Activated T-cell treated with anti-CD3 and anti-CD28 coated beads, Interleukin-2, amount 50 U/mL, for 72 hours (primary cell): ENCODE measurements at places on chromosomes 5 and 9.

- DNase-seq = no peak
Observed at GRCh38 chr9:94985649-94986048, 259.1 kb downstream of the AOPEP start.

GRCh38 chr5:90560771-90561170 lies 2.2 kb downstream of the ADGRV1 start:
- no peak for DNase-seq

GRCh38 chr5:150397146-150397781 lies 15.4 kb downstream of the CD74 start:
- DNase-seq = no peak

- no peak for DNase-seq
Observed at GRCh38 chr5:98564836-98565235, 208.6 kb upstream of the RGMB start.

GRCh38 chr5:122615146-122615545 lies 159.7 kb upstream of the SNX2 start:
- DNase-seq = no peak

GRCh38 chr5:31944684-31945445 lies 229.3 kb downstream of the GOLPH3 start:
- DNase-seq = no peak

DNA sequence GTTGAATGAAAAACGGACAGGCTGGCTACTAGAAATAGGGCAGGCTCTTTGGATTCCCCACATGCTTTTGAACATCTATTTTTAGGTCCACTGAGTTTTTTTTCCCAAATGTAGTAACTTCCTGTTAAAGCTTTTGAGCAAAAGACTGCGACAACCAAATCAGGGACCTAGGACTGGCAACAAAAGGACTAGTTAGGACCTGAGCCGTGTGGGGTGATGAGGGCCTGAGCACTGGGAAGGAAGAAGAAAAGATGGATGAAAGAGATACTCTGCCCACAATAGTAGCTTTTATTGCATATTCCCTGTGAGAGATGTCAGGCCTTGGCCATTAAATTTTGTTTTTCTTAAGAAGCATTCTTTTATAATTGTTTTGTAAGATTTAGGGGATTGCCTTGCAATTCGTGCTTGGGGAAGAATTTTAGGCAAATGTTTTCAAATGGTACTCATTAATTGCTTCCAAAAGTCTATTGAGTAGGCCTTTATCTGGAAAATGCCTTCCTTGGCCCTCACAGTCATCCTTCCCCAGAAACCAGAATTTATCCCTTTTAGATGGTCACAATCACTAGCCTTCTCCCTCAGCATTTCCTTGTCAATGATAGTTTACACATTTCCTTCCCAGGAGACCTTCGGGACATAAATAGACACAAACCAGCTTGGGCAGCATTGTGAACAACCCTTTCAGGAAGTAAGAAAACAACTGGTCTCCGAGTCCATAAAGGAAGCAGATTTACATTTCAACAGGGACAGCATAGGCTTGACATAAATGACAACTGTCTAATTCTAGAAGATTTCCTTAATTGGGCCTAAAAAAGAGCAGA lies 166.5 kb downstream of the RMI1 start:
- DNase-seq = no peak

- no peak for DNase-seq
Observed at GRCh38 chr5:150070821-150071220, 15.5 kb downstream of the CSF1R start.

DNA sequence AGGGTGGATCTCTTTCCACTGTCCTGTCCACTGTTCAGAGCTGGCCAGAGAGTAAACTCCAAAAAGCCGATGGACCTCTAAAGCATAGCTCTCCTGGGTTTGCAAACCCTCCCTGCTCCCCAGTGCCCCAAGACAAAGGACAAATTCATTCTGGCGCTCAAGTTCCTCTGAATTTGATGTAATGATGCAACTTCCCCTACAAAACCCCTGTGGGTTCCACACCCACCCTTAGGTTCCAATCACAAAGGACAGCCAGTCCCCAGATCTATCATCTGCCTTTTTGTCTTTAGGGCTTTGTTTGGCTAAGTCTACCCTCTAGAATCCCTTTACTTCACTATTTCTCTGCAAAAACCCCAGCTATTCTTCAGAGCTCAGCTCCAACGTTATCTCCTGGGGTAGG lies 57.4 kb upstream of the SLC25A51 start:
- no peak for DNase-seq

GRCh38 chr5:129031886-129032683 lies 62.5 kb upstream of the ISOC1 start:
- no peak for DNase-seq

GRCh38 chr9:32395510-32396216 lies 11.2 kb downstream of the ACO1 start:
- no peak for DNase-seq

- DNase-seq = no peak
Observed at GRCh38 chr5:96743065-96743768, 64.5 kb downstream of the ERAP1 start.

DNA sequence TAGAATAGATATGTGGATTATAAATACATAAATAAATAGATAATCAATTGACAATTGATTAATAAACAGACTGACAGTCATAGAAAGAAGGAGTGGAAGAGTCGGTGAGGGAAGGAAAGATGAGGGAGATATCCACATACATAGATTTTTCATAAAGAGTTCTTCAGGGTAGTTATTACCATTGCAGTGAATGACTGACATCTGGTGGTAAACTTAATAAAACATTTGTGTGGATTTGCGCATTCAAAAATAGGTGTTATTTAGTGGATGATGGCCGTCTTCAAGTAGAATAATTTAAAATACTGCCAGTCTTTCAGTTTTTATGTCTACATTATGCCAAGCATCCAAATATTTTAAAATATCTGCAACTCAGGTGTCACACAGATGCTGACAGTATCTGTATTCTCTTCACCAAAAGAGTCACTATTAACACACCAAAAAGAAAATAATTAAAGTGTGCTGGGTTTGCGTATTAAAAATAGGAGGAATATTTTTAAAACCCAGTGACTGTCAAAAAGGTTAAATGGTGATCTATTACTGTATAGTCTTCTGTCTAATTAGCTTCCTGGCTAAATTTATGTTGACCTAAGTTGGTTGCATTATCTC lies 78.8 kb downstream of the GIN1 start:
- no peak for DNase-seq

DNA sequence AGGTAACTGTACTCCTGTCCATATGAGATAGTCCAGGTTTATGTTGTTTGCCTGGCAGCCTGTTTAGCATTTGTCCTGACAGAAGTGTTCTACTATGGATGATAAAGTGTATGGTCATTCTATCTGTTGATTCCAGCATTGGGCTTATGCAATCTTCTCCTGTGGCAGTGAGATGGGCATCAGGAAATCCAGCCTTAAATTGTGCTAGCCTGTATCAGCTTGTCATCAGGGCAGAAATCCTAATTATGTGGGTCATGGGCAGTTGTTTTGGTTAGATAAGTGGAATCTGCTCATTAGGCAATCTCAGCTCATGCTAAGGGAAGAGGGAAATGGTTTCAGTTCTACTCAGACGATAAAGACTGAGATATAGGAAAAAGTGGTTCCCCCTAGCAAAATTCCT lies 247.4 kb upstream of the CHD1 start:
- no peak for DNase-seq

- DNase-seq = no peak
Observed at GRCh38 chr5:10581867-10582511, 18.1 kb downstream of the ANKRD33B start.

GRCh38 chr9:5695860-5696259 lies 67.0 kb downstream of the RIC1 start:
- DNase-seq = no peak

- no peak for DNase-seq
Observed at GRCh38 chr5:103036601-103037000, 83.3 kb downstream of the GIN1 start.

GRCh38 chr5:179766021-179766725 lies 27.6 kb upstream of the LTC4S start:
- DNase-seq = no peak

GRCh38 chr9:124813041-124813440 lies 36.1 kb downstream of the OLFML2A start:
- DNase-seq = no peak

DNA sequence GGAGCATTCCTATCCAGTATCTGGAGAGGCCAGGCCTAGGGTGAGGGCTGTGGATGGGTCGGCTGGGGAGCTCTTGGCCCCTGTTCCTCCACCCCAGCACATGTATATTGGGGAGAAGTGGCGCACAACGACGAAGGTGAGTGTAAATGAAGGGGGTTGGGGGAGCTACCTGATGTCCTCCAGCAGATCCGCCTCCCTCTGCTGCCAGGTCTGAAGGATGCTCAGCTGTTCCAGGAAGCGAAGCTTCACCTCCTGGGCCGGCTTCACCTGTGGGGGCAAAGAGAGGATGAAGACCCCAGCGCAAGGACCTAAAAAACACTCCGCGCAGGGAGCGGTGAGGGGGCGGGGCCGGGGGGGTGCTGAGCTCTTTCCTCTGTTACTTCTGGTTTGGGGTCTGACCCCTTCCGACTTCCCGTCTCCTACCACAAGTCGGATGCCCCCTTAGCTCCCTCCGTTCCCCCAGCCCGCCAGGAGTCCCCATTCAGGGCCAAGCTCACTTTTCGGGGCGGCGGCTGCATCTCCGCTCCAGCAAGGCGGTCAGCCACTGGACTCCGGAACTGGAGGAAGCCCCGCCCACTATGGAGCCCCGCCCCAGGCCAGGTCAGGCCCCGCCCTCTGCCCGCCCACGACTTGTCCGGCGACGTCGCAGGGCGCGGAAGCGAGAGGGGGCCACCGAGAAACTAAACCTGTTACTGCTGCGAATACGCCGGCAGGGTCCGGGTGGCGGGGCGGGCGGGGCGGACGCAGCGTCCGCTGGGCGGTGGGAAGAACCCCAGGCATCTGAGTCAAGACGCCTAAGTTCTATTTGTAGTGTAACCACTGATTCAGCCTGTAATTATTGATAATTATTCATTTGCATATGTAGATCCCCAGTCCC lies at the start of gene FCHSD1:
Gene FCHSD1, minus strand, starts transcription at position 568 of the 877 bp plus-strand sequence. Its CDS starts 50 bp downstream, at position 518.
- peak; percentile 90 for DNase-seq

GRCh38 chr5:30239331-30240022 lies 954.0 kb upstream of the CDH6 start:
- no peak for DNase-seq

GRCh38 chr9:117927354-117927753 lies 223.2 kb downstream of the TLR4 start:
- DNase-seq = no peak

- DNase-seq = peak; percentile 76
Observed at GRCh38 chr5:172713113-172713808, 57.7 kb downstream of the DUSP1 start.

GRCh38 chr5:68368311-68369022 lies 152.9 kb downstream of the PIK3R1 start:
- no peak for DNase-seq

GRCh38 chr5:170279459-170279817 lies 18.1 kb downstream of the LCP2 start:
- no peak for DNase-seq

GRCh38 chr5:13695076-13695712 lies 249.3 kb downstream of the DNAH5 start:
- DNase-seq = no peak

DNA sequence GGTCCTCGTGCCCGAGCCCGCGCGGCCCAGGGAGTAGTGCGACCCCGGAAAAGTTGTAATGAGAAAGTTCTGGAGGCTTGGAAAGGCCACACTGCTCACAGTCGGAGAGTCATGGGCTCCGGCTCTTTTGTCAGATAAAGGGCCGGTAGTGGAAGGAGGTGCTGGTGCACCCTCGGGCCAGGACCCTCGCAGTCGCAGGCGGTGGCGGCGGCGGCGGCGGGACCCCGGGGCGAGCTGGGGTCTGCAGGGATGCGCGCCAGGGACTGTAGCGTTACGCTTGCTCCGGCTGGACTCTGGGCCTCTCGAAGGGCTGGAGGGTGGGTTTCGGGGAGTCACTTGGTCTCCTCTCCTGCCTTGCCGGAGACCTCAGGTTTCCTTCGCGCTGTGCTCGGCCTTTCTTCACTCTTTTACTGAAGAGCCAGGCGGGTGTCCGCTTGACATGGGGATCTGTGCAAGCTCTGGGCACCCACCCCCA lies 1.5 kb downstream of the RORB start:
- DNase-seq = peak; percentile 6

DNA sequence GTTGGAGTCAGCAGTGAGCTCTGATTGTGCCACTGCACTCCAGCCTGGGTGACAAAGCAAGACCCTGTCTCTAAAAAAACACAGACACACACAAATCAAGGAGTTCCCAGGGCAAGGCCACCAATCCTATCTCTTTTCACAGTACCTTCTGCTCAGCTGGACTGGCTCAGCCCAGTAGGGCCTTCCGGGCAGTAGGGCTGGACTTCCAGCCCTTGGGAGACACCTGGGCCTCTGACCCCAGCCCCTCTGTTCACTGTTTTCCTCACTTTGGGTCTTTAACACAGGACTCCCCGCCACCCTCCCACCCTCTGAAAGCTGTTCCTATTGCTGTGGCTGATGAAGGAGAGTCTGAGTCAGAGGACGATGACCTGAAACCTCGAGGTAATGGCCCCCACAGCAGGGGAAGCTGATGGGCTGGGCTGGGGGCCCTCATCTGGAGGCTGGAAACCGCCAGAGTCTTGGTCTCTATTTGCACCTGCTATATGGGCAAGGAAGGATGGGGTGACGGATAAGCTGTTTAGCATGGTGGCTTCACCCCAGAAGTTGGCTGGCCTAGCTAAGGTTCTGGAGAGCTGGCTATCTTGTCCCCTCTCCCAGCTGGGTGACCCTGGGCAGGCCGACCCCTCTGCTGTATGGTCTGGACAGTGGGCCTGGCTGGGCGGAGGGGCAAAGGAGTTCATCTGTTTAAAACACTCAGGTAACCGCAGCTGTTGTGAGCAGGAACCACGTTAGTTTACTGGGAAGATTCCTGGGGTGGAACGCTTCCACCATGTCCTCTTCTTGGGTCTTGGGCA lies 25.6 kb downstream of the USP20 start:
- no peak for DNase-seq

- DNase-seq = no peak
Observed at GRCh38 chr9:38171538-38171884, 102.5 kb upstream of the SHB start.

GRCh38 chr5:38692346-38692745 lies 135.9 kb upstream of the LIFR start:
- DNase-seq = no peak
